ENCODE measurements at places on chromosomes 2 and 18.
A peak's percentile ranks its signal among the peaks of the same experiment; 100 is the strongest.

- no peak for DNase-seq
Observed at GRCh38 chr2:201647431-201647830, 4.1 kb upstream of the TMEM237 start.

- DNase-seq, result no peak
Observed at GRCh38 chr18:22169889-22170420, 566 bp downstream of the GATA6 start.

GRCh38 chr2:187917535-187917934, 363.3 kb upstream of the TFPI start:
- DNase-seq, result no peak

- DNase-seq, result no peak
Observed at GRCh38 chr2:61736953-61737352, 116.9 kb downstream of the FAM161A start.

- peak; percentile 83 for DNase-seq
Observed at GRCh38 chr18:23992089-23992940, 22.2 kb upstream of the TTC39C start.

- no peak for DNase-seq
Observed at GRCh38 chr2:134659724-134660123, 59.1 kb downstream of the TMEM163 start.

- DNase-seq, result no peak
Observed at GRCh38 chr2:28276076-28276618, 116.5 kb upstream of the FOSL2 start.

GRCh38 chr2:1795261-1796231, 51.2 kb upstream of the PXDN start:
- DNase-seq, result no peak

- no peak for DNase-seq
Observed at GRCh38 chr2:81077396-81077795, 772.8 kb upstream of the LRRTM1 start.

DNA sequence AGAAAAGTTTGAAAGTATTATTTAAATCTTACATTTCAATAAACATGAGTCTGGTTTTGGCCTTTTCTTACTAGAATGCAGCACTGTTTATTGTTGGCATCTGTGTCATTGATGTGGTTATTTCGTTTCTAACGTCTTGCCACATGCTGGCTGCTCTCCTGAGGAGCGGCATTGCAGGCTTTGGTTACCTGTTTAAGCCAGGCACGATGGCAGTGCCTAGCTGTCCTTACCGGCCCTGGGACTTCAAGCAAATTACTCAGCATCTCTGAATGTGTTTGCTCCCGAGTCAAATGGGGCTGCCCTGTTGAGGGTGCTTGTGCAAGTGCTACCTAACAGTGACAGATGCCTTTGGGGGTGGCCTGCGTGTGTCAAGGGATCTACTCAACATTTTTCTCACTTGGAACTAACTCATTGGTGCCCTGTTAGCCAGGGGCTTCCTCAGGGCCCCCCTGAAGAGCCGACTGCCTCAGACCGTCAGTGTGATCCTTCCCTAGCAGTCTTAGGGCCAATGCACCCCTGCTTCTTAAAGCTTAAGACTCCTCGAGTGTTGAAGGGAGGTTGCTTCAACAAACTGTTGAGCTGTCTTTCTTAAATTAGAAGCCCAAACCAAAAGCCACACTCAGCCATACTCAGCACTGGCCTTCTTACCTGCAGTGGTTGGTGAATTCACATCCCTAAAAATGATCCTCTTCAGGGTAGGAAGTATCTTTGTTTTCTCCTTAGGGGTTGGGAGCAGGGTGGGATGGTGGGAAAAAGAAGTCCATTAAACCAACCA, 151.5 kb downstream of the NCK2 start:
- no peak for DNase-seq

- DNase-seq, result no peak
Observed at GRCh38 chr2:205593891-205594290, 88.4 kb upstream of the NRP2 start.

- DNase-seq, result no peak
Observed at GRCh38 chr2:17818235-17818815, 2.1 kb downstream of the MSGN1 start.

DNA sequence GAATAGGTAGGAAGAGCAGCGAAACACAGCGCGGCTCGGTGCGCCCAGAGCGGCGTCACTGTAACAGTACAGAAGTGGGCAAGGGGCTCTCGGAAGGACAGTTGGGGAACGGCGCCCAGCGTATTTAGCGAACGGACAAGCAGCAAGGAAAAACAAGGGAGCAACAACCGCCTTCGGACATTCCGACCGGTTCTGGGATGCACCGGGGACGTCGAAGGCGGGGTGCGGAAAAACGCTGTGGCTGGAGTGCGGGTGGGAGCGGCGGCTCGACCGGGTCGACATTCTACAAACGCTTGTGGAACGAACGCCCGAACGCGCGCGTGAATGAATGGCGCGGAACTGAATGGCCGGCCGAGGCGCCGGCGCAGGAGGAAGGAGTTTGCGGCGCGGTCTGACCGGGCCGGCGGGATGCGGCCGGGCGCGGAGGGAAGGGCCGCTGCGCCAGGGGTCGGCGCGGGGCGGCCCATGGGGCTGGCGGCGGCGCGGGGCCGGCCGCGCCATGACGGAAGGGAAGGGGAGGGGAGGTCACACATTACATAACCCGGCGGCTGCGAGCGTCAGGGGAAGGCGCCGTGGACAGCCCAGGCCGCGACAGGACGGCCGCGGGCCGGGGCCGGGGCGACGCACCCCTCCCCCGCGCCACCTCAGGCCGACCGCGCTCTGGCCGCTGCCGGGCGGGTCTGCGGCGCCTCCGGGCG, 605 bp downstream of the REV1 start:
- DNase-seq, result peak; percentile 81

- no peak for DNase-seq
Observed at GRCh38 chr2:3284657-3285630, 92.7 kb downstream of the EIPR1 start.

GRCh38 chr18:12839057-12839525, 44.9 kb downstream of the PTPN2 start:
- no peak for DNase-seq

DNA sequence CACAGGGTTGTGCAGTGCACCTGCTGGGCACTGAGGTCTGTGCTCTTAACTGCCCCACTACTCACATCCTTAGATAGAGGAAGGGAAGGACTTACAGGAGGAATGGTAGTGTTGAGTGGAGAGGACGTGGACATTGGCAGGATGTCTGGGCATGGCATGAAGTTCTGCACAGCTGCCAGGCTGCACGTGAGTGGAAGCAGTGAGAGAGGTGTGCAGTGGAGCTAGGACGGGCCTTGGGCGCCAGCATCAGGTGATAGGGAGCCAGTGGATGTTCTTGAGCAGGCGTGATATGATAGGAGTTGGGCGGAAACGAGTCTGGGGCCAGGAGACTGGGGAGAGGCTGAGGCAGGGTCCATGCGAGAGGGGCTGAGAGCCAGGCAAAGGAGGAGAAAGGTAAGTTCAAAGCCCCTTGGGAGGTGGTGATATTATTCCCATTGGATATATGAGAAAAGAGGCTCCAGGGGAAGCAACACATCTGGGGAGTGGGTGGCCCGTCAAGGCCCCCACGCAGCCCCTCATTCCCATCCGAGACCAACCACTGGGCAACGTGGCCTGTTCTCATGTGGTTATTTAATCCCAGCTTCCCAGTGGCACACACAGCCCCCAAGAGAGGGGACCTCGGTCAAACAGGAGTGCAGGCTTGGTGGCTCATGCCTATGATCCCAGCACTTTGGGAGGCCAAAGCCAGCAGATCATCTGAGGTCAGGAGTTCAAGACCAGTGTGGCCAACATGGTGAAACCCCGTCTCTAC, 45.7 kb upstream of the SNED1 start:
- DNase-seq, result no peak

- no peak for DNase-seq
Observed at GRCh38 chr2:237196409-237196808, 110.7 kb downstream of the COPS8 start.

DNA sequence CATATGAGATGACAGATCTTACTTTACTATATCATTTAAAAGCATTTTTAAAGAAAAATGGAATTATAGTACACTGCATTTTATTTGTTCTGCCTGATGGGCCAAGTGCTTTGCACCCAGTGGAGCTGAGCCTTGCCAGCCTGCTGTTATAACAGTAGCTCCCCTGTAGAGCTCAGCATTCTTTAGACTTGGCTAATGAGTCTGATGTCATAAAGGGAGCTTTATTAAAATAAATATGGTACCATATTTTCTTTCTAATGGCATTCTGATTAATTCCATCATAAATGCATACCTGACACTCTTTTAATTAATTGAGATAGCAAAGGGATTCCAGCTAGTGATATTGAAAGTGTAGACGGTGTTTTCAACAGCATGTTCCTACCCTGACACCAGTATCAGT, 40.7 kb downstream of the PARD3B start:
- DNase-seq, result no peak

DNA sequence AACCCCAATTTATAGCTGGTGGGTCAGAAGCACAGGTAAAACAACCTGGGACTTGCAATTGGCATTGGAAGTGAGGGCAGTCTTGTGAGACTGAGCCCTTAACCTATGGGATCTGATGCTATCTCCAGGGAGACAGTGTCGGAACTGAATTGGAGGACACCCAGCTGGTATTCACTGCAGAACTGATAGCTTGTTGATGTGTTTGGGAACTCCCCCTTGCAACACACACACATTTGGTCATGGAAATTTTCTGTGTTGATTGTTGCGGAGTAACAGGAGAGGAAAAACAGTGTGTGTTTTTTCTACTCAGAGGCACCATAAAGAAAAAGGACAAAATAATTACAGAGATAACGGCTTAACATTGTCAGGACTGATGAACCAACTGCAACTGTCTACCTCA, 16.1 kb downstream of the TPGS2 start:
- DNase-seq, result no peak

GRCh38 chr2:61537277-61537949, 743 bp downstream of the XPO1 start:
- DNase-seq, result no peak

- DNase-seq, result no peak
Observed at GRCh38 chr18:27235218-27235870, 50.2 kb upstream of the CHST9 start.

- no peak for DNase-seq
Observed at GRCh38 chr18:31596081-31596872, 4.6 kb downstream of the TTR start.

- DNase-seq, result no peak
Observed at GRCh38 chr2:197786010-197786877, 1.1 kb upstream of the BOLL start.

GRCh38 chr18:30889519-30890301, 152.8 kb downstream of the DSC3 start:
- no peak for DNase-seq

GRCh38 chr2:219402665-219403515, 15.2 kb upstream of the DNPEP start:
- DNase-seq, result peak; percentile 82

DNA sequence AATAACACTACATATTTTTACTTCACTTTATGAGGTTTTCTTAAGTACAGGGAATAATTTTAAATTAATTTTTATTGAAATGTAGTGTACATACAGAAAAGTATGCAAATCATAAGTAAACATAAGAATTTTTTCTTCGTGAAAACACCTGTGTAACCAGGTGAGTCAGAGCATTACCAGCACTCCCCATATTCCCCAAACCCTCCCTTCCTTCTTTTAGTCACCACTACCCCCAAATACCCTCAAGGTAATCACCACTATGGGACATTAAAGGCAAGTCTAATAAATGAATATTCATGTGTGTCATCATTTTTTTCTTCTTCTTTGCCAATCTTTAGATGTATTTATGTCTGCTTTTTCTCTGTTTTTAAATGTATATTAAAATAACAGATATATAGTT, 139.9 kb upstream of the LTBP1 start:
- DNase-seq, result no peak

DNA sequence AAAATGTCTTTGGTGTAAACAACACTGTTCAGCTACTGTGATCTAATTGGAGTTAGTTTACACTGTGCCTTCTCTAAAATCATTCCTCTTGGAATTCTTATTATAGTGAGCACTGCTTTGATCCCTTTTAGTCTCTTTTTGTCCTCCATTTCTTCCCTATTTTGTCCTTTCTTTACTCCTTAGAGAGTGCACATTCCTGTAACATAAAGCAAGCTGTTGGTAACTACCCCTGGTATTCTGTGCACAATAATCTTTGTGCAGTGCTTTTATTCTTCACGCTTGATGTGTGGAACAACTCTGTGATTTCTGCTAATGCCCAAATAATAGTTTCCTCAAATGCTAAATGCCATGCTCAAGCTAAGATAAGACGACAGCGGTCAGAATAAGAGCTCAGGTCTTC, 401.5 kb downstream of the DPP10 start:
- no peak for DNase-seq

DNA sequence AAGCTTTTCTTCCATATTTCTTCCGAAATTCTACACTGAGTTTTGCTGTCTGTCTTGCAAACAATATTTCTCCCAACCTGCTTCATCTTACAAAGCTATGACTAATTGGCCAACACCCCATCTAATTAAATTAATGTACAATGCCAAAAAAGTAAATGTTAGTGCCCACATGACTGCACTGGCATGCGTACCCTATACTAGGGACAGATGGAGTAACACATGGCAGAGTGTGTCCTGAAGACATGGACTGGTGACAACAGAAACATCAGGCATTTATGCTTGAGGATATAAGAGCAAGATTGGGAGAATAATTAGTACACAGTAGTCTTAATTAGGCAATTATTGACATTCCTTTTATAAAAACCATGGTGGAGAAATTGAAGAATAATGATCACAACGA, 66.8 kb downstream of the MREG start:
- peak; percentile 59 for DNase-seq

DNA sequence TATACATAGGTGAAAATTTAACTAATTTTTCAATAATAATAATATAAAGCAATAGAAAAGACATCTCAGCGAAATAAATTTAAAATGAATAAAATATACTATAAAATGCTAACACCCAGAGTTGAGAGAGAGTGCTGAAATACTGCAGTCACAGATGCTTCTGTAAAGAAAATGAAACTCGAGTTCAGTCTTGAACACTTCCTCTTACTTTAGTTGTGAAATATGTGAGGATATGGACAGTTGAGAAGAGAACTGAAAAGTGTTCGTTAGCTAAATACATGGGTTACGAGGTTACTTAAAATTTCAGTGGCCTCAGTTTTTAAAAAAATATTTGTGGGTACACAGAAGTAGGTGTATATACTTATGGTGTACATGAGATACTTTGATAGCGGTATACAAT, 106.8 kb downstream of the DNAH7 start:
- DNase-seq, result no peak

All from cerebellum (tissue), 4 donors.